ENCODE measurements at places on chromosomes 4 and X. TPM values are rescaled to one million over a fixed set of nuclear protein-coding genes. Genes with fewer than 3 reads are reported as not detected.

The GAB3 gene
- total RNA-seq: 10.9 TPM

- DNase-seq: no peak
Measured at GRCh38 chrX:21944136-21944615, 3.7 kb downstream of the SMS start.

The HTR2C gene
- total RNA-seq: not detected

The CSAG3 gene
- not detected for total RNA-seq

GRCh38 chrX:54230435-54231148 is 47.5 kb upstream of the FAM120C start:
- no peak for DNase-seq

DNA sequence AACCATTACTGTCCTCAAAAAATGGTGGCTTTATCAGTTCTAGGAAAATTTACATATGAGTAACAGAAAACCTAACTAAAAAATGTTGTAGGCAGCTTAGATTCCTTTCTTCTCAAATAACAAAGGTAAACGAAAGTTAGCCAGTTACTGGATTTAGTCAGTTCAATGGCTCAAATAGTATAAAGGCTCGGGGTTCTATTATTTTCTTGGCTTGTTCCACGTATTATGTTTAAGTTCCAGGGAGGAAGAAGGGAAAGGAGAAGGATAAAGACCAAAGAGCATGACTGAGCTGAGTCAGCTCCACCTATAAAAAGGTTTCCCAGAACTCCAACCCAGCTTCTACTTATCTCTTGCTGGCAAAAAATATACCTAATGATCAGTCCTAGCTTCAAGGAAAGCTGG is 41.0 kb upstream of the MAB21L2 start:
- DNase-seq: no peak

The DUX4 gene
- not detected for total RNA-seq

- no peak for DNase-seq
Measured at GRCh38 chrX:148530464-148531077, 30.2 kb downstream of the AFF2 start.

Measured in thoracic aorta (tissue), 2 donors.